ENCODE measurements at places on chromosomes 12 and 14.

- peak; percentile 39 for ATAC-seq
Observed at GRCh38 chr12:28866715-28867503, 282.2 kb upstream of the FAR2 start.

GRCh38 chr14:57057803-57058202 lies 210.9 kb downstream of the EXOC5 start:
- ATAC-seq: no peak

GRCh38 chr14:32932302-32932913 lies 6.3 kb upstream of the NPAS3 start:
- no peak for ATAC-seq

GRCh38 chr12:60263836-60264493 lies 668.1 kb downstream of the SLC16A7 start:
- no peak for ATAC-seq

- ATAC-seq: peak; percentile 50
Observed at GRCh38 chr14:103372552-103373304, 12.5 kb upstream of the MARK3 start.

DNA sequence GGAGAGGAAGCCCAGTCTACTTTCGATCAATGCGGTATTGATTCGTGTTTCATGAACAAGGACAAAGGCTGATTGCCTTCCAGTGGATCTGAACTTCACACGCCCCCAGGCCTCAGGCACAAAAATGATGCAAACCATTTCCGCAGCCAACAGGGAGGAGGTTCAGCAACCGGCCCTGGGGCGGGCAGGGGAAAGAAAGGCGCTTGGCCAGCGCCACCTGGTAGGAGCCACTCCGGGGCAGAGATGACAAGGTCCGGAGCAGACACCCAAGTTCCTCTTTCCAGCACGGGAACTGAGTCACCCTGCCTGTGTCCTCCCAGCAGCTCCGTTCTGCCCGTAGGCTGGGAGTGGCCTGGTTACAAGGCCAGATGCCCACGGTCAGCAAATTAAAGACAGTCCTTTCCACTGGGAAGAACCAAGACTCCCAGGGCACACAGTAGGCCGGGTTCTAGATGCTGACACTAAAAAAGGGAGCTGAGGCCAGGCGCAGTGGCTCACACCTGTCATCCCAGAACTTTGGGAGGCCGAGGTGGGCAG lies 136.3 kb downstream of the SCARB1 start:
- ATAC-seq: peak; percentile 94

DNA sequence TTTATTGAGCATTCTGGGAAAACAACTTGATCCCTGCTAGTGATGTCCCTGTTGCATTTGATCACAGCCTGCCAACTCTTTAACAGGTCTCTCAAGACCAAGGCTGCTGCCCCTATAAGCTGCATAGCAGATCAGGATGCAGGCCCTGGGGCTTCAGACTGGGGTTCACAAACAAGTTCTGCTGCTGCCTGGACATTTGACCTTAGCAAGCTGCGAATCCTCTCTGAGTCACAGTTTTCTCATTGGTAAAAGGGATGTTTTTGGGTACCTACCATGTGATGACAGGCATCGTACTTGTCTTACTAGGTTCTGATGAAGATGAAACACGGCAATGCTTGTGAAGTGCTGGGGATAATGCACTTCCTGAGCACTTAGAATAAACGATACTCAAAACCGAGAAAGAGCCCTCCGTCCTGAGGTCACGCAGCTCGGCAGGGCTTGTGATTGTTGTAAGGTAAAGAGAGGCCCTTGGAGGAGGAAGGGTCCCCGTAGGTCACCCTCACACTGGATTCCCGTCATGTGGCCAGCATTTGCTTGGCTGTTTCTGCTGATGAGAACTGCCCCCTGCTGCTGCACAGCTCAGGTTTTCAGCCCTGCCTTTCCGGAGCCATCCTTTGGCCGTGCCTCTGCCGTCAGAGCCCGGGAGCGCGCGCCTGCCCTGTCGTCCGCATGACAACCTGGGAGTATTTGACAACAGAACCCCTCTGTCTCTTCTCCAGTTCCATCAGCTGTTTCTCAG lies 39.1 kb downstream of the TSPAN9 start:
- ATAC-seq: peak; percentile 76

GRCh38 chr14:72801381-72801812 lies 92.5 kb downstream of the DPF3 start:
- peak; percentile 63 for ATAC-seq

- ATAC-seq: no peak
Observed at GRCh38 chr14:65772921-65773574, 360.5 kb downstream of the FUT8 start.

- ATAC-seq: peak; percentile 46
Observed at GRCh38 chr14:94636744-94637412, 24.7 kb downstream of the SERPINA3 start.

DNA sequence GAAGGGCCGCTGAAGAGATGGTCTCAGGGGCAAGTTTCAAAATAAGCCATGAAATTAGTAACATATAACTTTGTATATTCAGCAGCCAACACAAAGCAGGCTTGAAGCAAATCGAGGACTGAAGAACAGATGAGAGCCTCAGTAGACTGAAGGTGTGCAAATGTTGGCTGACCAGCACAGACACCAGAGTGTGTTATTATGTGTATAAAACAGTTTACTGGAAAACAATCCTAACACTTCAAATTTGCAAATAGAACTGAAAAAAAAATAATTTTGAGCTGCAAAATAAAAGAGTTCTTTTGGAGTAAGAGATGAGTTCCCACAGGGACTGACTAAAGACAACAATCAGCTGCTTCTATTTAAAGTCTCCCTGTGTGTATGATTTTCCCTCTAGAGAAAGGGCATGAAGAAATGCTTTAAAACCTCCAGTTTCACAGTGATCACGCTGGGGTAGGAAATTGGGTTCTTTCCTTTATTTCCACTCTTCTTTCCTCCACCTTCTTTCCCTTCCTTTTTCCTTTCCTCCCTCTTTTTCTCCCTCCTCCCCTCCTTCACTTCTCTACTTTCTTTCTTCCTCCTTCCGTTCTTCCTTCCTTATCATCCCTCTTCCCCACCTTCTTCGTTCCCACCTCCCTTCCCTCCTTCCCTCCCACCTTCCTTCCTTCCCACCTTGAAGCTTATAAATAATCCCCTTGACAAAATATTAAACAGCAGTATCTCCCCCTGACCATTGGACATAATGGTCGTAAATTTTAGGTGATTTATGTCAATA lies 383.9 kb upstream of the DCN start:
- no peak for ATAC-seq

DNA sequence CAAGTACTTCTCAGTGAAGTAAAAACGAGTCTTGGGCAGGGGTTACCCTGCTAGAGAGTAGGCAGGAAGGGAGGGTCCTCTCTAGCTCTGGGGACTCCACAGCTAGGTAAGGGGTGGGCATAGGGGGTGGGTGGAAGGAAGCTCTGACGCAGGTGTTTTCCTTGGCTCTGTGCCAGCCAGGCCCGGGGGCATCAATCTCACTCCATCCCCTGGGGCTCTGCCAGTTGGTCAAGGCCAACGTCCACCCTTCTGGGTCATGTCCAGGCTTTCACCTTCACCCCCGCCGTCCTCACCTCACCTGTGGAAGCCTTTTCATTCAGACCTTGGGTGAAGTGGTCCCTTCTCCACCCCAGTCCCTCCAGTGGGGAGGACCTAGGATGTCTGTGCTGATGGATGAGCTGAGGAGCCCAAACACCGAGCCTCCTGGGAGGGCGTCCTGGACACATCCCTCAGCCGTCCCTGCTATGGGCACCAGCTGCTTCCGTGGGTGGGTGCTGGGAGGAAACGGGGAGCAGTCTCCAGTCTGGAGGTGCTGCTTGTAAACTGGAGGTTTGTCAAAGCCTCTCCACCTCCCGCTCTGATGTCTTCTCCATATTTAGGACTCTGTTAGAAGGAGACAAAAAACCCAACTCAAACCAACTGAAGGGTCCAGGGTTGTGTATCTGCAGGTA lies 71.5 kb upstream of the SFSWAP start:
- ATAC-seq: no peak

DNA sequence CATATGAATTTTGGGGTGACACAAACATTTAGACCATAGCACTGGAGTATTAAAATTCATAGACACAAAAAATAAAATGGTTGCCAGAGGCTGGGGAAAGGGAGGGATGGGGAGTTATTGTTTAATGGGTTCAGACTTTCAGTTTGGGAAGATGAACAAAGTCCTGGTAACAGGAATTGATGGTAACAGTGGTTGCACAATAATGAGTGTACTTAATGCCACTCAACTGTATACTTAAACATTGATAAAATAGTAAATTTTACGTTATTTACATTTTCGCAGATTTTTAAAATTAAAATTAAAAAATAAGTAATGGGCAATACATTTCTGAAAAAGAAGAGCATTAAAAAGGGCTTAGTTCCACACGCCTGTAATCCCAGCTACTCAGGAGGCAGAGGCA lies 35.6 kb upstream of the USP15 start:
- no peak for ATAC-seq

GRCh38 chr14:72699852-72700257 lies 194.0 kb downstream of the DPF3 start:
- ATAC-seq: peak; percentile 67

DNA sequence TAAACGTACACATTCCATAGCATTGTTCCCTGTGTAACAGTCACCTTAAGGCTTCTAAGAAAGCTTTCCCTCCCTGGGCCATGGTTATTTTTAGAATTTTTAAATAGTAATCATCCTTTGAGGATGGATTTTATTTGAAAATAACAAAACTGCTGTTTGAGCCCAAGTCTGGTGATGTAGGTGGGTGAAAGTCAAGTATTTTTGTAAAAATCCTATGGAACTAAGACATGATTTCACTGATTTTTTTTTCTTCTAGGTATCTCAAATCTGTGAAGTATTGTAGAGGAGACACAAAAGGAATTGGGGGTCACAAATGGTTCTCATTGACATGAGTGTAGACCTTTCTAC lies 1.4 kb downstream of the ISCU start:
- no peak for ATAC-seq

DNA sequence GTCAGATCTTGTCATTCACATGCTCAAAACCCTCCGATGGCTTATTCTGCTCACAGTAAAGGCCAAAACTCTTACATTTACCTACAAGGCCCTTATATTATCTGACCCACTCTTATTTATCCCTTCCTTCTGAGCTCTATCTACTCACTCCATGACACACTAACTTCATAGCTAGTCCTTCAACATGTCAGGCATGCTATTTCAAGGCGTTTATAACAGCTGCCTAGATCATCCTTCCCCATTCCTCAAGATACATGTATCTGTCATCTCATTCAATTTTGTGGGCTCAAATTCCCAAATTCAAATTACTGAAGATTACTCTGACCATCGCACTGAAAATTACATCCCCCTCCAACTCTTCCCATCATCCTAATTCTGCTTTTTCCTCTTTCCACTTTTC lies 6.9 kb downstream of the MIS18BP1 start:
- ATAC-seq: no peak

DNA sequence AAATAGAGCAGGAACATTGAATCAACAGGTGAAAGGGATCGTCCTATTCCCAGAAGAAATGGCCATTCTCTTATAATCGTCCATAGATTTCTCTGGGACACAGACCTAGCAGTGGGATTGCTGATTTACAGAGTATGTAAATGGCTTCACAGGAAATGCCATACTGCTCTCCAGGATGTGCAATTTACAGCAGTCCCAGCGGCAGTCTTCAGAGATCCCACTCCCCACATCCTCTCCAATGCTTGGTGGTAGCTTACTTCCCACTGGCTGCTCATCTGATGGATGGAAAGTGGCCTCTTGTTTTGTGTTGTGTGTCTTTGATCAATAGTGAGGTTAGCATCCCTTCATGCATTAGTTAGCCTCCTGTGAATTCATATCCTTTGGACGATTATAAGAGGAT lies 58.1 kb upstream of the PRMT8 start:
- ATAC-seq: no peak

GRCh38 chr14:76985540-76986230 lies 42.8 kb downstream of the IRF2BPL start:
- peak; percentile 17 for ATAC-seq

DNA sequence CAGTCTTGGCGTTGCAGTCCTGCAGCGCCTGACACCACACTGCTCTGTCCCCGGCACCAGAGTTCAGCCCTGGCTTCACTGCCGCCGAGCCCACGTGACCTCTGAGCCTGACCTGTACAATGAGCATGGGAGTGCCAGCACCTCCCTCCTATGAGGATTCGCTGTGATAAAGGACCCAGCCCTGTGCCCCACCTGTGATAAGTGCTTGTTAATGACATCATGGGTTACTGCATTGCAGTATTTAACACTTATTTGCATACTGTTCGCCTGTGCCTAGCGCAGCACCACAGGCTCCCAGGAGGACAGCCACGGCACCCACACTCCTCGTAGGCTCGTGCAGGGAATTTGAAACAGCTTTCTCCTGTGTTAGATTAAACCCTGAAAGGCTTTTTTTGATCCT lies 118.2 kb upstream of the GSC start:
- peak; percentile 85 for ATAC-seq

DNA sequence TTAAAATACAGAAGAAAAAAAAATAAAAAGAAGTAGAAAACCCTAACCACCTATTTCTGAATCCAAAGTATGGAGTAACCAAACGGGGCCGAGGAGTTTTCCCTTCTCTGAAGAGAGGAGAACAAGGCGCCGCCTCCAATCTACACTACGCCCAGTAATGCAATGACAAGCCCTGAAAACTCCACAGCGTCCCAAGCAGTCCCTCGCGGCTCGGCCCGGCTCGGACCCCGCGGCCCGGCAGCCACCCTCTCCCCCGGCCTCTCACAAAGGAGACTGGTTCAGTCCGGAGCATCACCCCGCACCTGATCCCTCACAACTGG lies 371 bp downstream of the CHD8 start:
- ATAC-seq: peak; percentile 47

Data from motor neuron (in vitro differentiated cells).